Progenitor cell of endocrine pancreas (in vitro differentiated cells): ENCODE measurements at places on chromosomes 11 and 22.

DNA sequence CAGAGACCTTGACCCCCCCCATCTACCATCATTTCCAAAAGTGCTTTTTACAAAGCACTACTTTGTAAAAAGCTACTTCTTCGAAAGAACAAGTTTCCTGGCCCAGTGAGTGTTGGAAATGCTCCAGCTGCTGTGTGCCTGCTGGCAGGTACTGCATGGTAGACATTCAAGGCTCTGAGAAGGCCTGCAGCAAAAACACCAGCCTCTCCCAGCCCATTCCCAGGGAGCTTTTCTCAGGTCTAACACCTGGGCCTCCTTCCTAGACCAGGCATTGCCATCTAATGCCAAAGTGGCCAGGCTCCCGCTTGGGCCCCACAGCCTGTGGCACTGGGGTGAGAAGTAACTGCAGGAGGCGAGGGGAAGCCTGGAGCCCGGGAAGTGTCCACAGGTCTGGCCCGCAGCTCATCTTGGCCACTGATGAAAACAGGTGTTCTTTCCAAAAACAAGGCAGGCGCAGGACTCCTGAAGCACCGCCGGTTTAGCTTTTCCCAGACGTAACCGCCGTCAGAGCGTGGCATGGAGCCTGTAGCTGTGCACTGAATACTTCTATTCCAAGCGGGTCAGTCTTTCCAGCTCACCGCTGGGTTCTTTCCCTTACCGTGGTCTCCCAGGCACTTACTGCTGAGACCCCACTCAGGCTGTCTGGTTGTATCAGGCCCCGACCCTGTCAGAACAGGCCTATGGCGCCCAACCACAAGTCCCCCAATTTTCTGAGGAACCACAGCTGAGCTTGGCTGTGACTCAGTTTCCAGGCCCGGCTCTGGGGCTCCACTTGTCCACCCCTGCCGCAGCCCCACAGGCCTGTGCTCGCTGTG is 1.2 kb upstream of the TCIRG1 start:
- no peak for DNase-seq

DNA sequence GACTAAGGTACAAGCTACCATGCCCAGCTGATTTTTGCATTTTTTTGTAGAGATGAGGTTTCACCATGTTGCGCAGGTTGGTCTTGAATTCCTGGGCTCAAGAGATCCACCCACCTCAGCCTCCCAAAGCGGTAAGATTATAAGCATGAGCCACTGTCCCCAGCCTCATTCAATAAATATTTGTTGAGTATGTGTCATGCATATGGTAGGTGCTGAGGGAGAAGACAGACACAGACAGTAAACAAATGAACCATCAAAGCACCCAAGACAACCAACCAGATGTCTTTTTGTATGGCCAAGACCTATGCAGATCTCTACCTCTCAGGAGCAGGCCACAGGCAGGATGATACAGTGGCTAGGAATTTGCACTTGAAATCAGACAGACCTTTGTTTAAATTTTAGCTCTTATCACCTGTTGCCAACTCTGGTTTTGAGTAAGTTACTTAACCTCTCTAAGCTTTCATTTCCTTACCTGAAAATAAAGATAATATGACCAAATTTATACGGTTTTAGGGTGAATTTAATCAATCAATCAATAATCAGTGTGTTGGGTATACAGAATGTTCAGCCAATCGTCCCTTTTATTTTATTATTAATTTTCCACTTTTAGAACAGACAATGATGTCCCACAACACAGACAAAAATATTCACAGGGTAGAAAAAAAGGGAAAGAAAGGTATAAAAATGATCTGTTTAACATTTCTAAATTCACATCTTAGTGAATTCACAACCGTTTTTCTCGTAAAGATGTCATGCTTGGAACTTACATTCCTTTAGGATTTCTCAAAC is 128.2 kb downstream of the SGSM3 start:
- no peak for DNase-seq

- no peak for DNase-seq
Measured at GRCh38 chr11:44774108-44774507, 47.3 kb downstream of the TSPAN18 start.

GRCh38 chr11:76217653-76218160 is 11.4 kb upstream of the WNT11 start:
- DNase-seq: no peak

DNA sequence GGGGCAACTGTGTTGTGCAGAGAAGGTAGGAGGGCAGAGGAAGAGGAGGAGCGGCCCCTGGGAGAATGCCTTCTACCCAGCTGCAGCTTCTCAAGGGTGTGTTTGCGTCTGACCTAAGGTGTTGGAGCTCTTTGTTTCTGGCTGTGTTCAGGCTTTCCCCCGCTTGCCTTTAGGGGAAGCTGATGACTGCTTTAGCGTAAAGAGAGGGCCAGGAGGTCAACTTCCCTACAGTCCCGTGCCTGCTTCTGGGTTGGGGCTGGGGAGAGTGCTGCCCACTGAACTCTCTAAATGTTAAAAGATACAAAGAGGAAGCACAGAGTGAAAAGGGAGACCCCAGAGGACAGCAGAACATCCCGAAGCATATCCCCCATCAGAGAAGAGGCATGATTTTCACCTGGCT is 99.2 kb downstream of the PTPRJ start:
- no peak for DNase-seq

DNA sequence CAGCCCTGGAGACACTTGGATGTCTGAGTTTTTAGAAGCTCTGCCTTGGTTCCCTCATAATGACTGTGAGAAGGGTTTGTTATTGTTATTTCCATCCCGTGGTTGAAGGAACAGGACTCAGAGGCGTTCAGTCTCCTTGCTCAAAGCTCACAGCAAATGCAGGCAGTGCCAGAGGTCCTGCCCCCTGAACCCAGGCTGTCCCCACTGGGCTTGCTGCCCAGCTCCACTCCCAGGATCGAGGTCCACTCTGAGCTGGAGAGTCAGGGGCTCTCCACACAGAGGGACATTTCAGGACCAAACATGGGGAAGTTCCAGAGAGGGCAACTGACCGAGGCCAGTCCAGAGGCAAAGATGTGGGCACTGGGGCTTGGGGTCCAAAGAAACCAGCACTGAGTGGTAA is 14.8 kb downstream of the FGF4 start:
- no peak for DNase-seq

DNA sequence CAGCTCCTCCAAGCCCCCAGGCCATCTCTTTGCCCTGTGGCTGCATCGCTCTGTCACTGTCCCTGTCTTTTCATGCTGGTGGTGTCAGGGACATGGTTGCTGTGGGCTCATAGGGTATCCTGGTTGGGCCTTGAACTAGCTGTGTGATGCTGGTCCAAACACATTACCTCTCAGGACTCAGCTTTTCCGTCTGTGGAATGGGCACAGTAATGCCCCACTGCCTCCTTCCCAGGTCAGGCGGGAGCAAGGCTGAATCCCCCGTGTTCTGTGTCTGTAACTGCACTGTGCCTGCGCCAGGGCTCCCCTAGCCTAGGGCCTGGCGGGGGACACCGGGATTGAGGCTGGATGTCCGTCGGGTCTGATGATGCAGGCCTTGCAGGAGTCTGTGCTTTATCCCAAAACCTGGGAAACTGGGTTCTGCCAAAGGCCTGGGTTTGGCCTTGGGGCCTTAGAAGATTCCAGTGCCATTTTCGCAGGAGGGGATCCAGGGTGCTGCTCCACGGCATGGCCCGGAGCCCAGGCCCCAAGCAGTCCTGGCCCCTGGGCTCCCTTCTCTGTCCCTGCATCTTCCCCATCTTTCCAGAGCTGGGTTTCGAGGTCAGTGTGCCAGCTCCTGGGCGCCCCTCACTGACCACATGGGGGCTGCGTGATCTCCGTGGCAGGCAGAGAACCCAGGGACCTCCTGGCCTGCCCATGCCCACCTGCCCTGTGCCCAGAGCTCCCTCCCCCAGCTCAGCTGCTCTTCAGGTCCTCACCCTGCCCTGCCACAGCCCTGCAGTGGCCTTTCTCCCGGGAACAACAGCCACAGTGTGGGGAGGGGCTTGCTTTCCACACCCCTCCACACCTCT is 32.7 kb upstream of the CELSR1 start:
- DNase-seq: no peak

DNA sequence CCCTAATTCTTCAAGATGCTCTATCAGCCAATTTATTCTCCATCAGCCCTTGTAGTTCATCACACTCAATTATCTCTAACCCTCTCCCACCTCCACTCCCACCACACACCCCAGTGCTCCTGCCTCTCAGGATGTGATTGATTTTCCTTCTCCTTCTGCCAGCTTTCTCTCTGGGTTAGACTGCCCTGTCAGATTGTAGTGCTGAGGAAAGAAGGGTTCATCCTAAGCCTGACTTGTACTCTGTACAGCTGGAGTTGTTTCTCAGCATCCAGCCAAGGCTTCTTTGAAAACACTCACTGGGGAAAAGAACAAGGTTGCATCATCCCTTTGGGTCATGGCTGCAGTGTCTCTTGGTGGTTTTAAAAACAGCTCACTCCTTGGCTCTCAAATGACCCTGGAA is 61.2 kb downstream of the CECR2 start:
- DNase-seq: no peak

DNA sequence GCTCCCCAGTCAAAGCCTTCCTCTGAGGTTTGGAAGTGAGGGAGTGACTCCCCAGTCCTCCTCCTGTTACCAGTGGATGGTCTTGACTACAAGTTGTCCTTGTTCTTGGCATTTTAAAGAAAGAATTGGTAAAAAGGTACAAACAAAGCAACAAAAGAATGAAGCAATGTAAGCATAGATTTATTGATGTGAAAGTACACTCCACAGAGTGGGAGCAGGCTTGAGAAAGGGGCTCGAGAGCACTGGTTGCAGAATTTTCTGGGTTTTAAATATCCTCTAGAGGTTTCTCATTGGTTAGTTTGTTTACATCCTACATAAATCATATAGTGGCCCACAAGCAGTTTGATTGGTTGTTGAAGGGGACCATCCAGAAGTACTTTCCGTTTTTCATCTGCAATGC is 22.7 kb upstream of the GLYATL1 start:
- DNase-seq: no peak

GRCh38 chr11:9765320-9766101 is 101.6 kb downstream of the SWAP70 start:
- no peak for DNase-seq

DNA sequence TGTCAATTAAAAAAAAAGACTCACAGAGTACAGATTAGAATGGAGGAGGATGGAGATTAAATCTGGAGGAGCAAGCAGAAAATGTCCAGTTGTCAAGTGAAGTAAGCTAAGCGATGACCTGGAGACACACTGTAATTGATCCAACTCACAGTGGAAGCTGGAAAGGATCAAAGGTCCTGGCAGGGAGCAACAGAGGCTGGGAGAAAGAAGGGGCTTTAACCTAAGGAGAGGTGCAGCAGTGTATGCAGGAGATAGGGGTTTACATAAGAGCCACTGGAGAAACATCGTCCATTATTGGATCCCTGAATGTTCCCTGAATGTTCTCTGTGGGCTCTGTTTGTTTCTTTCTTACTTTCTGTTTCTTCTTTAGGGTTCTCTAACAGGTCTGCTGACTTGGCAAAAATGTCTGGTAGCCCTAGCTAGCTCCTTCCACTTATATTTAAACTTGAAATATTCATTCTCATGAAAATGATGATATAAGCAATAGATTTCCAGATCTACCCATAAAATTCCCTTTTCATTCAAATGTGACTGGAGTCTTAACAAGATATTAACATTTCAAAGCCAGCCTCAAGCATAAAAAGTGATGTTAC is 30.1 kb upstream of the CAT start:
- no peak for DNase-seq

GRCh38 chr22:26903030-26903856 is 245.9 kb downstream of the MIAT start:
- no peak for DNase-seq

DNA sequence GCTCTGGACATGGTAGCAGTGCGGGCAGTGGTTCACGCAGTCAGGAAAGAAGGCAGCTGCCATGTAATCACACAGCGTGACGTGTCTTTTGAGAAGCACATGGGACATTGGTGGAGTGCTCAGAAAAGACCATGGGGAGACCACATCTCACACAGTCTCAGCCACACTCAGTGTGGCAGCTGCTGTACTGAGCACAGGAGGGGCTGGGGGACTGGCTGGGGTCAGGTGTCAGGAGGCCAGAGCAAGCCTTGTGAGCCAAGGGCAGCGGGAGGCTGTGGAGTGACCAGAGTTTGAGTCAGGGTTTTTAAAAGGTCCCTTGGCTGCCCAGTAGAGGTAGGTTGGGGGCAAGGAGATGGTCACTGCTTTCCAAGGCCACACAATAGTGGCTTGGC is 18.5 kb downstream of the CLDN5 start:
- no peak for DNase-seq

- peak; percentile 30 for DNase-seq
Measured at GRCh38 chr22:31272522-31273446, 19.5 kb downstream of the PIK3IP1 start.

GRCh38 chr11:134532921-134533421 is 120.9 kb upstream of the B3GAT1 start:
- DNase-seq: no peak

GRCh38 chr11:45617871-45618601 is 47.4 kb downstream of the CHST1 start:
- no peak for DNase-seq

DNA sequence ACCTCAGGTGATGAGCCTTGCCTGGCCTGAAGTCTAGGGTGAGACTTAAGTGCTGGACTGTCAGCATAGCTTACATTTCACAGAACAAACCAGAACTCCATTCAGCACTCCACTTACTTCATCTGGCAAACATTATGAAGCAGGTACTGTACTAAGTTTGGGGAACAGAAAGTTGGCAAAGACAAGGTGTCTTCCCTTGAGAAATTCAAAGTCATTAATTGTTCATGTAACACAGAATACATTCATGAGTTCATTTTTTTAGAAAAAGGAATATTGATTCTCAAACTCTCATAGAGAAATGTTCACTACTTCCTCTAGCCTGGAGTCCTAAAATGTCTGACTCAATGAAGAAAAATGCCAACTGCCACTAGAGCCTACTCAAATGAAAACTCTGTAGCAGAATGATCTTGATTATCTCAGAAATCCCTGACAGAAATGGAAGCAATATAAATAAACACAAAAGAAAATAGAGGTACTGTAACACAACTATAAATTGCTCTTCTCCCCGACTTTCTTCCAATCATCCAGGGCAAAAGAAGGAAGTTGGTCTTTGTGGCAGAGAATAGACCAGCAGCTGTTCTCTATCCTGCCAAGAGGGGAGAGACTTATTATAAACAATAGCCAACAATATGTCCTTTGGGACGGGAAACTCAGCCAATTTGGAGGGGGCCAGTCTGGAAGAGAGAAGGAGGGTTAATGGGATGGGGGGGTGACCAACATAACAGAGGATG is 129.2 kb upstream of the MTMR2 start:
- no peak for DNase-seq
